ENCODE measurements at places on chromosomes 1 and 21. TPM values are rescaled to one million over a fixed set of nuclear protein-coding genes. Genes with fewer than 3 reads are reported as not detected.

GRCh38 chr1:27593678-27594563, 10.0 kb downstream of the AHDC1 start:
- no peak for DNase-seq

- DNase-seq, result no peak
These were observed at the start of gene HHIPL2 for GRCh38 chr1:222547944-222548671. Gene HHIPL2 (minus strand): TSS chr1:222548104. CDS start chr1:222548044, 60 bp downstream.

DNA sequence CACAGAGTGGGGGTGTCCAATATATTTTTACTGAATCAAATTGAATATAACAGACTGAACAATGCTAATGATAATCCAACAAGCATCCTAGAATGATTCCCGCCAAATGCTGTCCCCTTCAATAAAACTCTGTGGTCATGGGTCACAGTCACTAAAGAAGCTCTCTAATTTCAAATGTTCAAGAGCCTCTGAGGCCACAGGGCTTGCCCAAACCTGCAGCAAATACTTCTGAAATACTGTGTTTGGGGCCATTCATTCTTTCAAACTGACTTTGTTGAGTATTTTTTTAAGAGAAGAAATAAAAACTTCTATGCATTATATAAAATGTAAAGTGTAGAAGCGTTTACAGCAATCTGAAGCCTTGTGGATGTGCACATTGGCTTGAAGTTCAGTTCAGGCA, 7.6 kb upstream of the BEND5 start:
- DNase-seq, result peak; percentile 62

SEC16B gene
- total RNA-seq, result not detected

LY9 gene
- not detected for total RNA-seq

GRCh38 chr1:7703321-7704213, 67.5 kb upstream of the VAMP3 start:
- DNase-seq, result no peak

DNA sequence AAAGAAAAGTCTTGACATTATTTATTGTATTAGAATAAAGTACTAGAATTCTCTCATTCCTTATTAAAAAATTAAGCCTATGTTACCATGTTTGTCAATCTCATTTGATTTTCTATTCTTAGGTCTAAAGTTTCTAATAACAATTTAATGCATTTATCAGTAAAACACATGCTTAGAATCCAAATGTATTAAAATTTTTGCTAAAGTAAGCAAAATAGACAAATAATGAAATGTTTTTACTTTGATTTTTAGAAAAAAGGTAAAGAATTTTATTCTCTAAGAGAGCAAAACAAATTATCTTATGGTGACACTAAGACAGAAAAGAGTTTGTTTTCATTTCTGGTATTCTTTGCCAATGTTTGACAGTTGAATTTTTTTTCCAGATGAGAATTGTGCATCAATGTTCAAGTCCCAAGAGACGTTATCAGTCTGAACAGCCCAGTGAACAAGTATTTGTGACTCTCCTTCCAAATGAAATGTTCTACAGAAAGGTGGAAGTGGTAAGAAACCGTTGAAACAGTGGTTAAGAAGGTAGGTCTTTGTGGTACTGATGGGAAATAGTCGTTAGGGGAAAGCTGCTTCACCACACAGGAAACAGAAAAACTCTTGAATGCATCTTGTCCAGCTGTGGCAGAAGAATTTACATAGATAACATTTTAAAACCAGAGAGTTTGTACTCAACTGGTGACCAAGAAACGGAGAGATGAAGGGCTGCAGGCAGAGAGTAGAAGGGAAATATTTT, 402.5 kb downstream of the PTPRC start:
- DNase-seq, result no peak

GRCh38 chr1:17949511-17949910, 158.1 kb upstream of the IGSF21 start:
- no peak for DNase-seq

DNA sequence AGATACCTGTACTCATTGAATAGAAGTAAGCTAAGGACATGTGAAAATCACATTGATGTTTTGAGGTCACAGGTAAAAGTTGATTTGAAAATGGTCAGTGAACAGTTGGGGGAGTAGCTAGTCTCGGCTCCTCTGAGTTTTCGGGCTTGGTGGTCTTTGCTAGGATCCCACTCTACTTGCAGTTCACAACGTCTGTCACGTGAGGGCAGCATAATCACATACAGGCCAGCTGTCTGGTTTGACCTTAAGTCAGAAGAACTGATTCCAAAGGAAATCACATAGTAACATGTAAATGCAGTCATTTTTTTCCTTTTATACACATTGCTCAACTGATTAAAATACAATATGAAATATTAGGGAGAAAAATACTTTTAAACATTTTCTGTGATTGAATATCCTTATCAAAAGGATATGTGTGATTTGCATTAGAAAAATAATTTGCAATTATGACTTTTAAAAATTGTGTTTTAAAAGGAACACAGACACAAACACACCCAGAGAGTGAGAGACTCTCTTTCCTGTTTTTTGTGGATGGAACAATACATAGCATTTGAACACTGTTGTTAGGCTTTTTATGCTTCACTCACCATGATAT, 21.8 kb upstream of the PDC start:
- DNase-seq, result peak; percentile 53

GRCh38 chr1:20715406-20715805, 2.4 kb downstream of the KIF17 start:
- DNase-seq, result no peak

DNA sequence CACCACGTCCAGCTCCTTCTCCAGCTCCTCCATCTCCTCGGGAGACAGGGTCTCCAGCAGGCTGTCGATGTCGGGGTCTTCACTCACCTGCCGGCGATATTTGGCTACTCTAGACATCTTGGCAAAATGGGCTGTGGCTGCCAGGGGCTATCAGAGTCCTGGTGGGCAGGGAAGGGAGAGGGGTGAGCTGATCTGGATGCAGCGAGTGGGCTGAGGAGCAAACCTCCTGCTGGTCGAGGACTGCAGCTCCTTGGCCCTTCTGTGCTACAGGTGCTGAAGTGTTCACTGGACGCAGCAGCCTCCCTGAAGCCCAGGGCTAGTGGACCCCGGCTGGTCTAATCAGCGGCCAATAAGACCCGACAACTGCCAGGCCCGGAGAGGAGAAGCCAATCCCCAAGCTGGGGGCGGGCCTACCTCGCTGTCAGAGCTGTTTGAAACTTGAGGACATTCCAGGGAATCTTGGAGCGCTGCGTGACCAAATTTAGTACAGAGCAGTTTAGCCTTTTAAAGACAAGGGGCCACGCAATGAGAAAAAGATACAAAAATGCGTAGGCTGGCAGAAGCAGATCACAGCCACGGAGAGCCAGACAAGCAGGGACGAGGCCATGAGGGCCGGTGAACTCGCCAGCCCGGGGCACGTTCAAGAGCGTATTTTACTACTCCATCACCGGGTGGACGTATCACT, at the start of gene LMOD1:
LMOD1 (minus strand) TSS at position 325 of the 685 bp plus-strand sequence; CDS start at position 117, 208 bp downstream.
- DNase-seq, result peak; percentile 57

- DNase-seq, result no peak
These were observed 879 bp upstream of the PLPPR5 start for GRCh38 chr1:99005537-99005942.

All from mammary epithelial cell (primary cell).